ENCODE measurements at places on chromosomes 3 and 15.

- DNase-seq: peak; percentile 91
These were observed at the start of gene SEC22A for GRCh38 chr3:123201557-123202427. TSS of gene SEC22A (plus strand) at chr3:123201943. CDS start at chr3:123209218, 7,275 bp downstream.

GRCh38 chr3:133016838-133017309 is 21.3 kb upstream of the TMEM108 start:
- DNase-seq: no peak

- no peak for DNase-seq
These were observed 55.0 kb downstream of the VGLL4 start for GRCh38 chr3:11588755-11589154.

DNA sequence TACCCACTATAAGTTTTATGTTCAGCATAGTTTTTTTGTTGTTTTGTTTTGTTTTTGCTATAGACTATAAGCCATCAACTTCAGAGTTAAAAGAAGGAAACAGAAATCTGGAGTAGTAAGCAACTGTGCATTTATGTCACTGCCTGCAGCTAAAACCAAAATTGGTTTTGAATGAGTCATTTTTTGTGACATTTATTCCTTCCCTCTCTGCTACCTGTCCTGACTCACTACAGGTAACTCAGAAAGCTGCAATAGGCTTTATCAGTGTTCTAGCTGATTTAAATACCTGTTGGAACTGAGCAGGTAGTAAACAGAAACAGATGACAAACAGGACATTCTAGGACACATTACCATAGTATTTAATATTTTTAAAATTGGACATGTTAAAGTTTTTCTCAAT is 393.3 kb upstream of the WNT5A start:
- DNase-seq: no peak

DNA sequence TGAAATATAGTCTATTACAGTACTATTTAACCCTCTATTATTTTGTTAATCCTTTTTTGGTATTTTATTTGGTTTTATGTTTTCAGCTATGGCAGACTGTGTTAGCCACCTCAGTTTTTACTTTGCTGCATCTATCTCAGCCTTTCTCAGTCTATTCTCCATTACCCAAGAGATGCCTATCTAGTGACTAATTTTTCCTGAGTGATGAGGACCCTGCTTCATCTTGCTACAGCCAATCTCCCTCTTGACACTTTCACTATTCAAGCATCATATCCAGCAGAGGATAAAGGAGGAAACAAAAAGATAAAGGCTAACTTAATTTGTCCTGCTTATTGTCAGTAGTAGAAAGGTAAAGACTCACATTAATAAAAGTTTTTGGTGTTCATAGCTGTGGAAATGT is 141.8 kb upstream of the NECTIN3 start:
- DNase-seq: no peak

DNA sequence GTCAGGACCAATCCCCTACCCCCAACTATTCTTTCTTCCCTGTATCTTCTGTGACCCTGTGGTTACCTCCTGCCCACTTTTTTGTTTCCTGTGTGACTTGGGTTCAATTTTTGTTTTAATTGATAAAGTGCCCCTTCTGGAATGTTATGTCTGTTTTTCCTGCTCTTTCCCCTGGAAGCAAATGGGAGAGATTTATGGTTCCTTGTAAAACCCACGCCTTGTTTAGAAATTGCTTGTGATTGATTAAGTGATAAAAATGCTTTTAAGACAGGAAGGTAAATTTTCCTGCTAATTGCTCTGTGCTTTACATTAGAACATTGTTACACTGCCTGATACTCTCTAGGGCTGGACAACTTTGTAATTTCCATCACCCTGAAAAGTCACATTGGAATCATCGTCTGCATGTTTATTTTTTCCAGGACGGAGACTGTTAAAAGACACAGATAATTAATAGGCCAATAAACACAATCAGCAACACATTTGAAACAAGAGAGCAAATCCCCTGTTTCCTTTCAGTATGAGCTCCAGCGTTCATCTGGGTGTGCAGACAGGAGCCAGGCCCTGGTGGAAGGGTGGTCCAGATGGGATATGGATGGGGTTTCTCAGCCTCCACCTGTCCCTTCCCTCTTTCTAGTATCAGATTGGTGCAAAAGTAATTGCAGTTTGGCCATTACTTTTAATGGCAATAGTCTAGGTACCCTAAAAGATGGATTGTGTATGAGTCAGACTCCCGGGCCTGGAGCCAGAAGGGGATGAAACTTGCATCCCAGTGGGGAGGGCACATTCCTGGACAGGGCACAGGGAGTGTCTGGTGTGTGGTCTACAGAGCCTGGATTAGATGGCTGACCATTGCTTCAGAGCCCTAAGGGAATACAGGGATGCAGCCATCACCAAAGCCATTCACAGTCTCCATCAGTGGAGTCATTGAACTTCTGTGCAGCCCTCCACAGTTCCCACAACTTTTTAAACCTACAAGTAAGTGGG is 58.1 kb upstream of the AGBL1 start:
- no peak for DNase-seq

- peak; percentile 50 for DNase-seq
These were observed 114.1 kb upstream of the FRMD4B start for GRCh38 chr3:69499899-69500421.

- no peak for DNase-seq
These were observed 173.6 kb downstream of the PLD1 start for GRCh38 chr3:171636666-171637065.

- peak; percentile 68 for DNase-seq
These were observed 4.0 kb downstream of the NT5DC2 start for GRCh38 chr3:52529376-52530333.

All from left ventricle myocardium inferior (tissue), 1 donor.